Activated naive CD8-positive, alpha-beta T cell treated with anti-CD3 and anti-CD28 coated beads for 36 hours (primary cell): ENCODE measurements at places on chromosomes 1 and 21. TPM values are rescaled to one million over a fixed set of nuclear protein-coding genes. Genes with fewer than 3 reads are reported as not detected.
A peak's percentile ranks its signal among the peaks of the same experiment; 100 is the strongest.

DNA sequence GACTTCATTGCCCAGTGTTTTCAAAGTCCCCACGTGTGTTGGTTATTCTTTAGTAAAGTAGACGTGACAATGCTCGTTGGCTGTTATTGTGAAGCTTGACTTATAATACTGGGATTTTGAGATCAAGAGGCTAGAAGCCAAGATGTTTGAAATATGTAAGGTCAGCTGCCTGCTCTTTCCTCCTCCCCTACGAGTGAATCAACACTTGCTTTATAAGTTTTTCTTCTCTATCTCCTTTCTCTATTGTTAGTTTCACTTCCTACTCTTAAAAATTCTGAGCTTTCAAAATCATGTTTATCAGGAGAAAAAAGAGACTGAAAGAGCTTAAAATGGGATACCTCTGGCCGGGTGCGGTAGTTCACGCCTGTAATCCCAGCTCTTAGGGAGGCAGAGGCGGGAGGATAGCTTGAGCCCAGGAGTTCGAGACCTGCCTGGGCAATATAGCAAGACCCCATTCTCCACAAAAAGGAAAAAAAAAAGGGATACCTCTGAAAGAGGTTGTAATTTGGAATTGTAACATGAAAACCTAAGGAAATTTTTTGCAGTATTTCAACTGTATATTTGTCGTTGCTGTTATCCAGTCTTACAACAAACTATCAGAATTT, 72.0 kb downstream of the EPB41 start:
- no peaks in the 10 kb centered on the region for H3K27me3 ChIP-seq
- peaks cover 24% of the 10 kb centered on the region for H3K4me1 ChIP-seq
- DNase-seq, result no peak
- H3K27ac ChIP-seq, result peak overlapping the region; percentile 6

The S100A3 gene
- not detected for total RNA-seq

DNA sequence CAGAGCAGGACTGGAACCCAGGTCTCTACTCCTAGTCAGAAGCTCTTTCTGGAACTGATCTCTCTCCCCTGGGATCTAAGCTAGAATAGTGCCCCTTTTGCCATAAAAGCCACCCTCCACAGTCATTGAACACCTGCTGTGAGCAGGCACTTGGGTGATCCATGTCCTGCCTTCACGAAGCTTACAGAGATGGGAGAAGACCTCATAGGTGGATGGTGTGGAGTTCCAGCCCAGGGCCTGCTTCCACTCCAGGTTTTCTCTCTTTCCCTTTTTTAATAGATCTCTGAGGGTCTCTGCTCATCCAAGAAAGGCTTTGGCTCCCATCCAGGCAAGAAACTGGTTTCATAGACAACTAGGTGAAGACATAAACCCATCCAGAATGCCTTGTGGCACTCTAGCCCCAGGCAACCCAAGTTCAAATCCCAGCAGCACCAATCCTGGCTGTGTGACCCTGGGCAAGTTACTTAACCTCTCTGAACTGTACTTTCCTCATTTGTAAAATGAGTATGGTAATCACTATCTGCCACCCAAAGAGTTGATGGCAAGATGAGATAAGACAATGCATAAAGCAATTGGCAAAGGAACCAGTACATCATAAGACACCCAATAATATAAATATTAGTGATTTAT, 46.4 kb upstream of the TMEM51 start:
- H3K4me1 ChIP-seq, result peaks cover 7% of the 10 kb centered on the region
- H3K4me3 ChIP-seq, result no peak overlapping the region
- H3K36me3 ChIP-seq, result no peaks in the 10 kb centered on the region
- DNase-seq, result no peak

- H3K27me3 ChIP-seq, result peaks cover 53% of the 10 kb centered on the region
- peaks cover 2% of the 10 kb centered on the region for H3K4me1 ChIP-seq
- no peaks in the 10 kb centered on the region for H3K36me3 ChIP-seq
- H3K4me3 ChIP-seq, result no peak overlapping the region
These were observed 18.4 kb downstream of the ERG start for GRCh38 chr21:38479641-38480525.

DNA sequence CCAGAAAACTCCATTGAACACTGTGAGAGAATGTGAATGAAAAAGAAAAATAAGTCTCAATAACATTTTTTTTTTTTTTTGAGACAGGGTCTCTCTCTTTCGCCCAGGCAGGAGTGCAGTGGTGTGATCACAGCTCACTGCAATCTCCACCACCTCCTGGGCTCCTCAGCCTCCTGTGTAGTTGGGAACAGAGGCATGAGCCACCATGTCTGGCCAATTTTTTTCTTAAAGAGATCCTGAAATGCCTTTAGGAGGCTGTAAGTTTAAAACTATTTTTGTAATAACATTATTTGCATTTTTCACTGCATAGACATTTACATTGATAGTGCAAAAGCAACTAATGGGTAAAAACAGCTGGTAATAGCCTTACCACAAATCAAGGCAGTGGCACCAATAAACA, 35.3 kb downstream of the GDAP2 start:
- no peak overlapping the region for H3K27ac ChIP-seq
- H3K4me1 ChIP-seq, result peaks cover 2% of the 10 kb centered on the region
- H3K4me3 ChIP-seq, result no peak overlapping the region
